ENCODE measurements at places on chromosomes 5 and 9. TPM values are rescaled to one million over a fixed set of nuclear protein-coding genes. Genes with fewer than 3 reads are reported as not detected.

ROPN1L gene
- total RNA-seq: 0.29 TPM

LPAR1 gene
- total RNA-seq: 145 TPM

TRPM3 gene
- total RNA-seq: under 0.01 TPM

SAPCD2 gene
- 0.22 TPM for total RNA-seq

CAVIN4 gene
- total RNA-seq: 3.7 TPM

CEL gene
- not detected for total RNA-seq

NUTM2F gene
- not detected for total RNA-seq

C9 gene
- total RNA-seq: 0.44 TPM

GGTA1 gene
- not detected for total RNA-seq

OR2S2 gene
- 0.22 TPM for total RNA-seq

FOXD4L4 gene
- total RNA-seq: 0.14 TPM

NEUROG1 gene
- not detected for total RNA-seq

WNT8A gene
- total RNA-seq: not detected

PCDHGB3 gene
- total RNA-seq: 2.6 TPM

PCDHGC4 gene
- 5.0 TPM for total RNA-seq

GRIN3A gene
- not detected for total RNA-seq

CDH6 gene
- 5.7 TPM for total RNA-seq

GABRA6 gene
- 0.29 TPM for total RNA-seq

ZSWIM6 gene
- total RNA-seq: 9.2 TPM

F2RL1 gene
- total RNA-seq: 209 TPM

GABRB2 gene
- total RNA-seq: under 0.01 TPM

ARSI gene
- 54.7 TPM for total RNA-seq

APBA1 gene
- total RNA-seq: 9.2 TPM

SLC23A1 gene
- not detected for total RNA-seq

OLFML2A gene
- 11.5 TPM for total RNA-seq

SH3GL2 gene
- 0.72 TPM for total RNA-seq

STPG3 gene
- not detected for total RNA-seq

FCN2 gene
- not detected for total RNA-seq

ECM2 gene
- 1.5 TPM for total RNA-seq

GRAMD2B gene
- total RNA-seq: 12.7 TPM

PGM5 gene
- total RNA-seq: 2.0 TPM

HNRNPH1 gene
- total RNA-seq: 435 TPM

PCDHA9 gene
- under 0.01 TPM for total RNA-seq

SOX30 gene
- total RNA-seq: not detected

CBY3 gene
- total RNA-seq: 0.29 TPM

SOHLH1 gene
- not detected for total RNA-seq

EGFL7 gene
- 17.9 TPM for total RNA-seq

OTP gene
- not detected for total RNA-seq

HAPLN1 gene
- 1.1 TPM for total RNA-seq

PCDHGA6 gene
- 4.8 TPM for total RNA-seq

SPATA6L gene
- 0.43 TPM for total RNA-seq

TEX48 gene
- total RNA-seq: not detected

ZNF169 gene
- 3.7 TPM for total RNA-seq

ZNF483 gene
- total RNA-seq: 0.44 TPM

PCDHGA2 gene
- total RNA-seq: 2.0 TPM

PSAT1 gene
- total RNA-seq: 75.0 TPM

ANXA6 gene
- 616 TPM for total RNA-seq

INSL4 gene
- not detected for total RNA-seq

CDKN2B gene
- total RNA-seq: 77.2 TPM

TAF11L5 gene
- total RNA-seq: not detected

ARL14EPL gene
- total RNA-seq: not detected

MAP1B gene
- total RNA-seq: 181 TPM

SLC4A9 gene
- total RNA-seq: not detected

PRKACG gene
- not detected for total RNA-seq

PCDHGA8 gene
- total RNA-seq: 3.3 TPM

PRDM9 gene
- total RNA-seq: not detected
